ENCODE measurements at places on chromosomes 16 and 17.

GRCh38 chr16:2523801-2524231 lies 3.6 kb downstream of the AMDHD2 start:
- no peak for DNase-seq

GRCh38 chr16:4033951-4034350 lies 82.3 kb downstream of the ADCY9 start:
- DNase-seq: no peak

DNA sequence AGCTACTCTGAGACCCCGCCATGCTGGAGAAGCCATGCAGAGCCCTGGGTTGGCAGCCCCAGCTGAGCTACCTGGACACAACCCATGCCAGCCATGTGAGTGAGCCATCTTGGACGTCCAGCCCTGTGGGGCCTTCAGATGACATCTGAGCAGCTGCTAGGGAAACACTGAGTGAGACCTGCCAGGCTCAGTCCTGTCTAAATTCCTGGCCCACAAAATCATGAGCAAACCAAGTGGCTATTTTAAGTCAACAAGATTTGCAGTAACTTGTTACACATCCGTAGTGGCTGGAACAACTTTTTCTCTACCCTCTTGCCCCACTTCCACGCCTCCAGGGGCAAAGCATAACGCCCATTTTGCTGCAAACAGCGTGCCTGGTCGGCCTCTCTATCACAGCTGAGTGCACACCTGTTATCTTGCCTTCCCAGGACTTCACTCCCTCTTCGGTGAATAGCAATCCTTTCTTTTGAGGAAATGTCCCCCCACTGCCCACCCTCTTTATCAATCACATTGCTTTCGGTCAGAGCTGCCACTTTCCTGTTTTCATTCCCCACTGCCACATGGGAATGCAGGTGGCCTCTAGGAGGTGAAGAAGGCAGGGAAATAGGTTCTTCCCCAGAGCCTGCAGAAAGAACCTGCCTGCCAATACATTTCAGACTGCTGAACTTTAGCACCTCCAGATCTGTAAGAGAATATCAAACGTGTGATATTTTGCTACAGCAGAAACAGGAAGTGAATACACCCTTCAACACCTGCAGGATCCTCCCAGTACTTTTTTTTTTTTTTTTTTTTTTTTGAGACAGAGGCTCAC lies 7.4 kb upstream of the SCIMP start:
- DNase-seq: no peak

GRCh38 chr16:86452451-86452850 lies 57.9 kb upstream of the FOXF1 start:
- no peak for DNase-seq

DNA sequence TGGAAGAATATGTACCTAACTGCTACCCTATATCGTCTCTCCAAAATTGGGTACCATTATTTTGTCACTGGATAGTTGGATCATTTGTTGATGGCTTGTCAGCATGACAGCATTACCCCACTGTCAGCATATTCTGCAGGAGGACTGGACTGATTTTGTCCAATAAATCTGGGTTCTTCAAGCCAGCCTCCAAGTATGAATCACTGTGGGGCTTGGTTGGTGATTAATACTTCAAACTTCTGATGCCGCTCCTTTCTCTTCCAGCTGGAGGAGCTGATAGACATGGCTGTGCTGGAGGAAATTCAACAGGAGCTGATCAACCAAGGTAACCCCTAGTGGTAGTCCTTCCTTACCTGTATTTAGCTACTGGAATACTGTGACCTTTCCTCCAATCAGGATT lies 2.5 kb downstream of the RPAIN start:
- no peak for DNase-seq

DNA sequence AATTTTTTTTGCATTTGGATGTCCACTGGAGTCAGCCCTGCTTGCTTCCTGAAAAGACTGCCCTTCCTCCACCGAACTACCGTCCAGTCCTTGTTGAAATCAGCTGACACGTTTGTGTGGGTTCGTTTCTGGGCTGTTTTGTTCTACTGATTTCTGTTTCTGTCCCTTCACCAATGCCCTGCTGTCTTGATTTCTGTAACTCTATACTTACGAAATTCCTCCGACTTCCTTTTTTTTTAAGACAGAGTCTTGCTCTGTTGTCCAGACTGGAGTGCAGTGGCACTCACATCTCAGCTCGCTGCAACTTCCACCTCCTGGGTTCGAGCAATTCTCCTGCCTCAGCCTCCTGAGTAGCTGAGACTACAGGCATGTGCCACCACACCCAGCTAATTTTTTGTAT lies 8.4 kb upstream of the GAA start:
- no peak for DNase-seq

DNA sequence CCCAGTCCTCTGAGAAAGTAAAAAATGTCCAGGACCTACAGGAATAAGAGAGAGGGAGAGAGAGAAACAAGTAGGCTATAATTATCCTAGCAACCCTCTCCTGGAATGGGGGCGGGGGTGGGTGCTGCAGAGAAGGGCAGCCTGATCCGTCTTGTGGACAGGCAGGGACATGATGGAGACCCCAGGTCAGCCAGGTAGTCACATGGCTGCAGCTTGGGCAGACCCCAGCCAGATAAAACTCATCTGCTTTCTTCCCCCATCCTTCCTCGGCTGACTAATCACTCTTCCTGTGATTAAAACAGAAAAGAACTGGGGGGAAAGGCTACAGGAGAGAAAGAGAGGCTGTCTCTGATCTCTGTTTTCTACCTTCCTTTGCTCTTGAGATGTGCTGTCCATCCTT lies 32.6 kb downstream of the COPZ2 start:
- no peak for DNase-seq

DNA sequence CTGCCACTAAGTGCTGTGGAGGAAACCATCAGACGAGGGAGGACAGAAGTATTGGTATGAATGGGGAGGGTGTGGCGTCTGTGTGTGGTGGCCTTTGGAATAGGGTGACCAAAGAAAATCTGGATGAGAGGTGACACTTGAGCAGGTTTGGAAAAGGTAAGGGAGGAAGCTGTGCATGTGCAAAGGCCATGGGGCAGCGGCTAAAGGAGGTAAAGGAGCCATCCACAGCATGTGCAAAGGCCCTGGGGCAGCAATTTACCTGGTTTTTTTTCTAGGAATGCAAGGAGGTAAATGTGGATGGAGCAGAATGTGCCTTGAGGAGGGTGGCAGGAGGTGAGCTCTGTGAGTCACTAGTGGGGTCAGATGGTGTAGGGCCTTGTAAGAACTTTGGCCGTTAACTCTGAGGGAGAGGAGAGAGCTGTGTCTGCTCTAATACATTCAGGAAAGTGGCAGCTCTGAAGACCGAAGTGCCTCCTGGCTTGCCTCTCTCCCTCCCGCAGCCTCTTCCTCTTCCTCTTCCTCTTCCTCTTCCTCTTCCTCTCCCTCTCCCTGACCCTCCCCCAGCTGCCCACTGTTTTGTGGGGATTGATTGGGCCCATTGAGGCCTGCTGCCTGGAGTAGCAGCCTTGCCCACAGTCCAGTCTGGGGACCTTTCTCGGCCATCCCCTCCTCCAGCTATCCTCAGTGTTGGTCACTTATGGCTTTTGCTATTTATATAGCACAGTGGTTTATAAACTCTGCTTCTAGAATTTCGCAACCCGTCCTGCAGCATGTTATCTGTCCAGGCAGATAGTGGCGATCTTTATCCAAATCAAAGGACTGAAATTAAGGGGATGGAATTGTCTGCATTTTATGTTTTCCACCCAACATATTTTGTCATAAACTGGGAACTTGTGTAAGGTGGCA lies 38.7 kb downstream of the CMIP start:
- no peak for DNase-seq

- no peak for DNase-seq
Observed at GRCh38 chr17:29577385-29578211, 9.1 kb downstream of the TP53I13 start.

DNA sequence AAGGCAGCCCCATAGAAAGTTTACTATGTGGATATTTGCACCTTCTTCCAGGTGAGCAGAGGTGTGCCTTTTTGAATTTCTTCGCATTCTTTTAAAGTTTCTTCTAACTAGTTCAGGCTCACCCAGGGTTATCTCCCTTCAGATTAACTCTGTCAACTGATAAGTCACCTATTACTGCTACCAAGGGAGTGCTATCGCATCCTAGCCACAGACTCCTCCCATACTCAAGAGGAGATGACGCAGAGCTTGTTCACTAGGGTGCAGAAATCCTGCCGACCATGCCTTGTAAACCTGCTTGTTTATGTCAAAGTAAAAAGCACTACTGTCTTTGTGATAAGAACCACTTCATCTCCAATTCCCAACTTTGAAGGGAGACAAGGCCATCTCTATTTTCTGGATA lies 390.1 kb downstream of the RBFOX1 start:
- DNase-seq: no peak

- no peak for DNase-seq
Observed at GRCh38 chr16:27237219-27238015, 31.2 kb downstream of the NSMCE1 start.

- DNase-seq: no peak
Observed at GRCh38 chr16:85220125-85220839, 108.0 kb upstream of the CIBAR2 start.

DNA sequence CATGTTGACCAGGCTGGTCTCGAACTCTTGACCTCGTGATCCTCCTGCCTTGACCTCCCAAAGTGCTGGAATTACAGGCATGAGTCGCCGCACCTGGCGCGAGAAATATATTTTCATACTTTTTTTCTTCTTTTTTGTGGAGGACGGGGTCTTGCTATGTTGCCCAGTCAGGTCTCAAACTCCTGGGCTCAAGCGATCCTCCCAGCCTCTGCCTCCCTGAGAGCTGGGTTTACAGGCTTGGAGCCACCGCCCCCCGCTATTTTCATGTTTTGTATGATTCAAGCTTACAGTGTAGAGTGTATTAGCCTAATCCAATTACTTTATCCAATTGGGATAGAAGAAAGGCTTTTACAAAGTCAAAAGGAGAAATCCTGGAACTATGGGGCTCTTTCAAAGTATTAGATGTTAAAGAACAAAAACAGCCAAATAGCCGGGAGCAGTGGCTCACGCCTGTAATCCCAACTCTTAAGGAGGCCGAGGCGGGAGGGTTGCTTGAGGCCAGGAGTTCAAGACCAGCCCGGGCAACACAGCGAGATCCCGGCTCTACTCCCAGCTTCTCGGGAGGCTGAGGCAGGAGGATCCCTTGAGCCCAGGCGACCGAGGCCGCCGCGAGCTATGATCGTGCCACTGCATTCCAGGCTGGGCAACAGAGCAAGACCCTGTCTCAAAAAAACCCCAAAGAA lies 1.4 kb upstream of the MAP1LC3B start:
- DNase-seq: no peak

DNA sequence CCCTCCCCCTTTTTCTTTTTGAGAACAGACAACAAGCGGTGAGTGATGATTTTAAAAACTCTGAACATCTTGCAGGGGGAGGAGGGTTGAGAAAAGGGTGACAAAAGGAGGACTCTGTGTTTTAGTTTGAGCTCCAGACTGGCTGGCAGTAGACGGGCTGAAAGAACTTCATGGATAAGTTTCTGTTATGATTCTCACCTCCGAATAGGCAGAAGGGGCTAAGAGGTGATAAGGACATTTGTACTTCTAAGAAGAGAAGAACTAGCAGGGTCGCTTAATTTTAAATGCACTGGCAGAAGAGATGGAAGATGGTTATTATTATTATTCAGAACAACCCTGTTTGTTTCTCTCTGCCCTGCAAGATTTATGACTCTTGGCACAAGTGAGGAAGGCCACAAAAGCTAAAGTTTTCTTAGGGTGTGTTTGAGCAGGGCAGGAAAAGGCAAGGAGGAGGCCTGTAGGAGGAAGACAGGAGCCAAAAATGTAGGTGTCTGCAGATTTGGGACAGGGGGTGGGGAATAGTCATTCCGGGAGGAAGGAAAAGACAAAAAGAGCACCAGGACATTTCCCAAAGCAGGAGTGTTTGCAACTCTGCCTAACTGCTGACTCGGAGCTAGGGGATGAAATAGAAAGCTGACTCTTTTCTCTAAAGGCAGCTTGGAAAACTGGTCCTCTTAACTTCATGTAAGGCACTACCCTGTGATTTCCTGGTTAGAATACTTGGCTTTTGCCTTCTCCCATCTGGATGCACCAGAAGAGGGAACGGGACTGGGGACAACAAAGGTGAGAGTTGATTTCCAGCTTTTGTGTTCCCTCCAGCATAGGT lies 11.9 kb upstream of the HOXB2 start:
- no peak for DNase-seq

GRCh38 chr17:83203472-83204221 lies 124.2 kb downstream of the METRNL start:
- no peak for DNase-seq

DNA sequence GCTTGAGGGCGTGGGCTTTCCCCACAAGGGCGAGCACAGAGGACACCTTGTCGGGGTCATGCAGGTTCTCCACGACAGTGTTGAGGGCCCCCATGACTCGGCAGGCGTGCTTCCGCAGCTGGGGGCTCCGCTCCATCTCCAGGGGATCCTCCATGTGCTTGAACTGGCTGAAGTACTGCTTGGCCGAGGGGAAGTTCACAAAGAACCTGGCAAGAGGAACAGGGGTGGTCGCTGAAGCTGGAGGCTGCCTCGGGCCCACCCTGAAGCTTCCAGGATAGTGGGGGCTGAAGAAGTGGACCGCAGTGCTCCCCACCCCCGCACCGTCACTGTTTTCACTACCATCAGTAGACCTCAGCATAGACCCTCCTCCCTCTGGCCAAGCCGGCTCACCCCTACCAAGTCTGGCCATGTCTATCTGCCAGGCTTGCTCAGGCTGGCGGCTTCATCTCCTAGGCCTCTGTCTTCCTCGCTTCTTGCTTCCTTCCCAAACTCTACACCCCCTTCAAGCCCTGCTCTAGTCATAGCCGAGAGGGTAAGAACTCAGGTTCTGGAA lies 5.9 kb downstream of the CYGB start:
- DNase-seq: no peak

DNA sequence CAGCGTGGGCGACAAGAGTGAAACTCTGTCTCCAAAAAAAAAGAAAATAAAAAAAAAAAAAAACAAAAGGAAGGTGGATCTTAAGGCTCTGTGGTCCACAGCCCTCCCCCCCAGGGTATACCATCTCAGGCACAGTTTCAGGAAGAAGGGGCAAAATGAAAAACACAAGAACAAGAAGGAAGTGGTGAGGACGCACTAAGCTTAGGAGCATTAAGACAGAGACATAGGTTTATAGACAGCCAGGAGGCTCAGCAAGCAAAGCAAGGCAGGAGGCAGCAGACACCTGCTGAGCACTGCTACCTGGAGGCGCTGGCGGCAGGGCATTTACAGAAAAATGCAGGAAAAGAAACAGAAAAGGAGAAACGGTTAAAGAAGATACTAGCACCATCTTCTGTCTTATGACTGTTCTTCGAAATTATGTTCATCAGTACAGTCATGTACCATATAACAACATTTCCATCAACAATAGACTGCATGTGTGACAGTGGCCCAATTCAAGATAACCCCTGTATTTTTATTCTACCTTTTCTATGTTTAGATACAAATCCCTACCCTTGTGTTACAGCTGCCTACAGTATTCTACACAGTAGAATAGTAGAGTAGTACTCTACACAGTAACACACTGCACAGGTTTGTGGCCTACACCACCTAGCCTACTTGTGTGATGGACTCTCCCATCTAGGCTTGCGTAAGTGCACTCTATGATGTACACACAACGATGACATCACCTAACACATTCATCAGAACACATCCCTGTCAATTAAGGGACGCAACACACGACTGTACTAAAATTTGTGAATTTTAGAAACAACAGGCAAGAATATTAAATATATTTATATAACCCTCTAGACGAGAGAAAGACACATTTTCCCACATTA lies 62.5 kb downstream of the XPO6 start:
- DNase-seq: no peak
